Thoracic aorta (tissue), 2 donors: ENCODE measurements at places on chromosomes 2 and 18.

GRCh38 chr18:58048081-58048642 lies 4.1 kb downstream of the NEDD4L start:
- no peak for DNase-seq

- DNase-seq = no peak
Observed at GRCh38 chr2:160574468-160575140, 81.0 kb upstream of the RBMS1 start.

DNA sequence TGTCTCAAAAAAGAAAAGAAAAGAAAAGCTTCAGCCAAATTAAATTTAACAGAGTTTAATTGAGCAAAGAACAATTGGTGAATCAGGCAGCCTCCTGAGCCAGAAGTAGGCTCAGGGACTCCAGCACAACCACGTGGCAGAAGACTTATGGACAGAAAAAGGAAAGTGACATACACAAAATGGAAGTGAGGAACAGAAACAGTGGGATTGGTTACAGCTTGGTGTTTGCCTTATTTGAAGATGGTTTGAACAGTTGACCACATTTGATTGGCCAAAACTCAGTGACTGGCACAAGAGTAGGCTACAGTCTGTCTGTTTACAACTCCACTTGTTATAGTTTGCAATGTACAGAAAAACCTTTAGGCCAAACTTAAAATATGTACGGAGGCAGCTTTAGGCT lies 83.1 kb downstream of the SOCS6 start:
- no peak for DNase-seq

GRCh38 chr2:134232868-134233727 lies 20.8 kb upstream of the MGAT5 start:
- no peak for DNase-seq

DNA sequence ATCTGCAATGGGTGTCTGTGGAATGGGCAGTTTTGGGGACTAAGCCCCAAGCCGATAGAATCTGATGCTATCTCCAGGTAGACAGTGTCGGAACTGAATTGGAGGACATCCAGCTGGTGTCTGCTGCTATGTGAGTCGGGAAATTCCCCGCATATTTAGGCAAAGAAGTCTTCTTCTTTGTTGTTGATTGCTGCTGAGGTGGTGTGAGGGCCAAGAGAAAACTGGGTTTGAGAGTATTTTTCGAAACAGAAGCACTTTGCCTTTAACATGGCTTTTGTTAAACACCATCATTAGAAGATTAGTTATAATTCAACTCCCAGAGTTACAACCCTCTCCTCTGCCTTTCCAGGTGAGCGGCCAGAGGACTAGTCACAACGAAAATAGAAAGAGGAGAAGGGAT lies 49.4 kb upstream of the ACTR3 start:
- no peak for DNase-seq
